ENCODE measurements at places on chromosomes 2 and 18.

DNA sequence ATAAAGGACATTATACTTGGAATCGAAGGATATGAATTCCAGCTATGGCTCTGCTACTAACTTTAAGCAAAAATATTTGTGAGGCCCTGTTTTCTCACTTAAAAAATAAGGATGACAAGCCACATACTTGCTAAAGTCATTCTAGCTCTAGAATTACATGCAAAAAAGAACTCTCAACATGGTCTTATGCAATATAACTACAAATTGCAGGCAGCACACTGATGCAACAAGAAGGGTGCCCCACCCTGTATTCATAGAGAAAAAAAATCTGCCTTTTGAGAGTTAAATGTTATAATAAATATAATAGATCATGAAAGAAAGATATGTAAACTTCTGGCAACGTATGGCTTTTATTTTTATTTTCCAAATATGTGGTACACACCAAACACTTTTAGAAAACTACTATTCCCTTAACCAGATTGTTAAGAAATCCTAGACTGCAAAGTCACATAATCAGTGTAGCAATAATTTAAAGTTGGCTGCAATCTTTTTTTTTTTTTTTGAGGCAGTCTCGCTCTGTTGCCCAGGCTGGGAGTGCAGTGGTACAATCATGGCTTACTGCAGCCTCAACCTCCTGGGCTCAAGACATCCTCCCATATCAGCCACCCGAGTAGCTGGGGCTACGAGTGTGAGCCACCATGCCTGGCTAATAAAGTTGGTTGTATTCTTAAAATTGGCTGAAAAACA lies 40.2 kb upstream of the WDSUB1 start:
- no peak for DNase-seq

DNA sequence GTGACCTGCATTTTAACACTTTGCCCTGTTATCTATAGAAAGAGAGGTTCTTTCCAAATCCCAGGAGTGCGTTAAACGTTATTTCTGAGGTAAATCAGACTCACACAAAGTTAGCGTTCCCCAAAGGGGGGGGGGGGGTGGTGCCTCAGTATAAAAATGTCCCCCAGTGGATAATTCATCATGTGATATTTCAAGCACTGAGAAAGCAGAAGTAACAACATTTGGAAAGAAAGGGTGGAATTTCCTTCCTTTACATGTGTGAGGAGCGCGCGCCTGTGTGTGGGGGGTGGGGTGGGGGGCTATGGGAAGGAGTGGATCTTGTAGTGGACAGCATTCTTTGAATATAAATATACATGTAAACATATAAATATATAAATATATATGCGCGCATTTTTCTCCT lies 630.9 kb downstream of the NYAP2 start:
- DNase-seq, result no peak

GRCh38 chr2:138110453-138111083 lies 146.3 kb downstream of the HNMT start:
- DNase-seq, result no peak

GRCh38 chr2:23363831-23364230 lies 21.1 kb upstream of the KLHL29 start:
- DNase-seq, result no peak

DNA sequence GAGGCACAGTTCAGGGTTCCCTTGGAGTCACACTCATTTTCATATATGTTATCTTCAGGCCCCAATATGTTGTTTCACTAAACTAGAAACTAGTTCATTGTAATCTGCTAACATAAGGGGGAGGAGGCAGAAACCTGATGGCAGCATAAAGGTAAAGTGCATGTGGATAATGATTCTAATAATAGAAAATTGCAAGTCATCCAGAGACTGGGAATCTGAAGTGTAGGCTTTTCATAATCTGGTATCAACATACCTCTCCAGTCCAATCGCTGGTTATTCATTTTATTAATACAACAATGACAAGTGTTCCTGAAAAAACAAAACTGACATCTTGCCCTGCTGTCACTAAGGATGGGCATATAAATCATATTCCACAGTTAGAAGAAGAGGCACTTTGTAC lies 326.3 kb upstream of the ZNF804A start:
- DNase-seq, result no peak

DNA sequence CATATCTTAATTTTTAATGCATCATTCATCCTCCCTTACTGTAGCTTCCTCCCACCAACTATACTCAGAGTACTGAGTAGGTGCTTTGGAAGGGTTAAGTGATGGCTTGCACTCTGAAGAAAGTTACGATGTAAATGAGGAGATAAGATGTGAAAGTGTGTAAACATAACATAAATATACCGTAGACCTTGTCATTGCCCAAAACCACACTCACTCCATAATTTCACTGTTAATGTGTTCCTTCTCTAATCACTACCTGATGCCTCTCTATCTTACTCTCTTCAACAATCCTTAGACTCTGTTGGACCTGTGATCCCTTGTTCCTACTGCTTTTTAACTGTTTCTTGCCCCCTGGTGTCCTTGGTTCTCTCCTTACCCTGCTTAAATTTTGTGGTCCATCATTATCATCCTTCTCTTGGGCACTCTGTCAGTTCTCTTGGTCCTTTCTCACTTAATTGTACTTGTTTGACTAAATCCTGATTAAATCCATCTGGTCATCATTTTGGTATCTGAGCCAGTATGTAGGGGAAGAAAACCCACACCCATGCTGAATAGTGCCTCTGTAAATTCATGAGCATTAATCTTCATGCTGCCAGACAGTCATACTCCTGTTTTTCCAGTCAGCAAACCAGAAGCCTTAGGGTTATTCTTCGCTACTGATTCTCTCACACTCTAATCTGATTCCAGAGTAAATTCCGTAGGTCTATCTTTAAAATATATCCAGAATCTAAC lies 45.0 kb downstream of the PMS1 start:
- no peak for DNase-seq

DNA sequence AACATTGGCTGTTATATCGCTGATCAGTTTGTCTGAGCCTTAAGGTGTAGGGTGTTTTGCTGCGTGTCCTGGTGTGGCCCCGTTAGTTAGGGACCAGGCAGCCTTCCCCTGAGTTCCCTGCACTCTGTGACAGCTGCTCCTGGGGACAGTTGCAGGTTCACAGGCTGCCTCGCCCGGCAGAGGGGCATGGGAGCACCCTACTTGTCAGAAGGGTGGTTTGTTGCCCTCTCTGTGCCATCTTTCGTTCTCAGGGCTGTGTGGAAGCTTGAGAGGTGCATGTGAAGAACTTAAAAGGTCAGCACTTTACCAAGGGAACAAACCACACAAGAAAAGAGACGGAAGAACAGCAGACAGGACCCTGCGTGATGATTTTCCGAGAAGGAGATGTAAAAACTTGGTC lies 159.6 kb downstream of the LDLRAD4 start:
- DNase-seq, result no peak

GRCh38 chr18:23573626-23574431 lies 12.5 kb downstream of the NPC1 start:
- peak; percentile 54 for DNase-seq

DNA sequence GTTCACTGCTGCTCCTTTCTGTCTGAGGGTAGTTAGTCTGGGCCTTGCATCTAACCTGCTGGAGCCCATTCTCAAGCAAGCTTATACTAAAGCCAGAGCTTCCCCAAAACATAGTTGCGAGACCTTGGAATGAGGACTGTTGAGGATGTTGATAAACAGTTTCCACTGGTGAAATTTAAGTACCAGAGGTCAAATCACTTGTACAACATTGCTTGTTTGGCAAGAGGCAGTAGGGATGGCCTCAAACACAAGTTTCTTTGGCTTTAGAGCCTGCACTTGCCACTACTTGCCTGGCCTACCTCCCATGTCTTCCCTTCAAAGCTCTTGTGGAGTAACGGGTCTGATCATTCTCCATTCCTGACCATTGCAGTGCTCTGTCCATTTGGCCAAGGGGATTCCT lies 262.7 kb downstream of the FHOD3 start:
- DNase-seq, result no peak

DNA sequence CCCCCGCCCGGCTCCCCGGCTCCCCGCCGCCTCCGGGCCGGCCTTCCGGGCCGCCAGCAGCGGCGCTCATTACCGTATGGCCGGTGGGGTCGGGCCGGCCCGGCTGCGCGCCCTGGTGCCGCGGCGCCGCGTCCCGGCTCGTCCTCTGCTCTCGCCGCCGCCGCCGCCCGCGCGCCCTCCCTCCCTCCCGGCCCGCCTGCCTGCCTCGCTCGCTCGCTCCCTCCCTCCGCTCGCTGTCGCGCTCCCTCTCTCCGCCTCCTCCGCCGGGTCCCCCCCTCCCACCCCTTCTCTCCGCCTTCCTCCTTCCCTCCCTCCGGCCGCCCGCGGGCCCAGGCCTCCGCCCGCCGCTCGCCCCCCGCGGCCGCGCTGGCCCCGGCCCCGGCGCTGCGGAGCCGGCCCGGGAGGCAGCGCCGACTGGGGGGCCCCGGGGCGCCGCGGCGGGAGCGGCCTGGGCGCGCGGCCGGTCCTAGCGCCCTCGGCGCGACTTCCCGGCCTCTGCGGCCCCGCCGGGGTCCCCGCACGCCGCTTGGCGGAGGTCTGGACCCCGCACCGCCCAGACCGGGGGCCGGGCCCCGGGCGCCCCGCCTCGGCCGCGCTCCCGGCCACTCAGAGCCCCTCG lies at the start of gene DNMT3A:
Gene DNMT3A, minus strand, starts transcription at position 173 of the 619 bp plus-strand sequence. CDS start 27,941 bp downstream, outside the sequence.
- DNase-seq, result peak; percentile 95

- no peak for DNase-seq
These were observed 148.8 kb downstream of the TPGS2 start for GRCh38 chr18:36680042-36680441.

GRCh38 chr18:65955747-65956146 lies 204.9 kb downstream of the CDH7 start:
- no peak for DNase-seq

- no peak for DNase-seq
These were observed 13.3 kb downstream of the ARHGAP25 start for GRCh38 chr2:68747900-68748299.

DNA sequence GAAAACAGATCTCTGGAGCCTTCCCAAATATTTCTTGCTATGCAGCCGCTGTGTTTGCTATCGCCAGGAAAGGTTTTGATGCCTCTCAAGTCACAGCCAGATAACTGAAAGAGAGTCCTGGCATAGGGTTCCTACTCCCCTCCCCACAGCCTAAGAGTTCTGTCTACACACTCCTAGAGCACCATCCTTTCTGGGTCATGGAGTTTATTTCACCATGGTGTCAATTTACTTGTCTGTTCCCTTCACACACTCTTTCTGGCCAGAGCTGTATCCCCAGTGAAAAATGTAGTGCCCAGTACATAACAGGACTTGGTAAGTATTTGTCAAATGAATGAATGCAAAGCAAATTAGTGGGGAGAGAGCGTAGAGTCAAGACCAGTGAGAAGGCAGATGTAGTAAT lies 185.3 kb downstream of the HAUS1 start:
- no peak for DNase-seq

DNA sequence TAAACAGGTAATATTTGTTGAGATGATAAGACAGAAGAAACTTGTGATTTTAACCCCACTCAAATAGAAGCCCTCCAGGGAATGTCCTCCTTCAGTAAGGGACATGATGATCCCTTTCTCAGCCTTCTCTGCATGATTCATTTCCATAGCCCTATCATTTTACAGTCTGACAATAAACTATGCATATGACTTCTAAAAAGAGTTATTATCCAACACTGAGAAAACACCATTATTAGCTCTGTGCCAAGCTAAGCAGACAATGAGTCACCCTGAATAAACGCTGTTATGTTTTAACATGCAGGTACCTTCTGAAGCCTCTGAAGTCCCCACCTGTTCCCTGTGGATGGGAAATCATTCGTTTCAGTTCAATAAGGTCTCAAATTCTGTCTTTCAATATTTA lies 54.7 kb downstream of the DTNB start:
- DNase-seq, result no peak

DNA sequence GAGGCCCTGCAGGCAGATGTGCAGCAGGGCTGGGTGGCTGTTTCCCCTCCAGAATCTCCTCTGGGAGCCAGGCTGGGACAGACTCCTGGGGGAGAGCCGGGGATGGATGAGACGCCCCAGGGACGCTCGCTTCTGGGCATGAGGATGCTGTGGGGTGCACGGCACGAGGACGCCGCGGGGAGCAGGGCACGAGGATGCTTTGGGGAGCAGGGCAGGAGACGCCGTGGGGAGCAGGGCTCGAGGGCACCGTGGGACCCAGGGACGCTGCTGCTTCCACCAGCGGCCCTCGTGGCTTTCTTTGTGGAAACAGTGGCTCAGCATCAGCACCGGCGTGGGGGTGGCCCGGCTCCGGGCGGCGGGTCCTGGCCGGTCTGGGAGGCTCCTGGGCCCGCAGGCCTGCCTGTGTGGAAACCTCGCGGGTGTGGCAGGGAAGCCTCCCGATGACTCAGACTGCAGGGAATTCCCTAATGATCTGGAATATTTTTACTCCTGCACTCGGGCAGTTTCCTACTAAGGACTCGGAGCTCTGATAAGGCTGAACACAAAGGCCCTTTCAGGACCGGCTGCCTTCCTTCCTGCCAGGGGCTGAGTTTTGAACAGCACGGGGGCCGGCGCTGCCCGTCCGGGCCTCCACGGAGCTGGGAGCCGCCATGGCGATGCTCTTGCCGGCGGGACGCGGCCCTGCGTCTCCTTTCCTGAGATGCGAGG lies 62.6 kb downstream of the NFATC1 start:
- DNase-seq, result peak; percentile 72

DNA sequence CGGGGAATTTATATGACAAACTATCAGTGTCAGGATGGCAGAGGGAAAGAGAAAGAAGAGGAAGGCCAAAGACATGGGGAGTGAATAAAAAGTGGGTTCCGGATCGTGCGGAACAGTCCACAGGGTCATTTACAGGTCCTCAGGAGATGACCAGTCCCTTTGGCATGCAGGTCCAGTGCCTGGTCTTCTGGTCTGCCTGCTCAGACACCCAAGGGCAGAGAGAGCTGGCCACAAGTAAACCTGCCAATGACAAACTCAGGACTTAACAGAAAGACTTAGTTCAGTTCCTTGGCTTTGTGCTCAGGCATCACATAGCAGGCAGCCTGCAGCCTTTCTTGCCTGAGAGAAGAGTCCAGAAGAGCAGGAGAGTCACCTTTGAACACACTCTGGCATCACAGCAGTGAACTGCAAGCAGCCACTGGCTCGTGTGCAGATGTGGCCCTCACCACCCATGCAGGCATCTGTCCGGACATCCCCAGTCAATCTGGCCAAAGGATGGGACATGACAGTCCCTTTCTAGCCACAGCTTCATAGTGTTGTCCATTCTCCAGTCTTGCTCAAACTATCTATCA lies 14.0 kb downstream of the TMEM127 start:
- peak; percentile 53 for DNase-seq

DNA sequence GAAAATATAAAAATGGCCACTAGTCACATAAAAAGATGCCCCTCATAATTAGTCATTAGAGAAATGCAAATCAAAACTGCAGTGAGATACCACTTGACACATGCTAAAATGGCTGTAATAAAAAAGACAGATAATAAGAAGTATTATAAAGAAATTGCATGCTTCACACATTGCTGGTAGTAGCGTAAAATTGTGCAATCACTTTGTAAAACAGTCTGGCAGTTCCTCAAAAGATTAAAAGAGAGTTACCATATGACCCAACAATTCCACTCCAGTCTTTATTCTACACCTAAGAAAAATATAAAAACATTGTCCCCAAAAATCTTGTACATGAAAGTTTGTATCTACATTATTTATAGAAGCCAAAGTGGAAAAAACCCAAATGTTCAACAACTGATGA lies 170.6 kb upstream of the FIGN start:
- DNase-seq, result no peak
